ENCODE measurements at places on chromosomes 1 and 21.

DNA sequence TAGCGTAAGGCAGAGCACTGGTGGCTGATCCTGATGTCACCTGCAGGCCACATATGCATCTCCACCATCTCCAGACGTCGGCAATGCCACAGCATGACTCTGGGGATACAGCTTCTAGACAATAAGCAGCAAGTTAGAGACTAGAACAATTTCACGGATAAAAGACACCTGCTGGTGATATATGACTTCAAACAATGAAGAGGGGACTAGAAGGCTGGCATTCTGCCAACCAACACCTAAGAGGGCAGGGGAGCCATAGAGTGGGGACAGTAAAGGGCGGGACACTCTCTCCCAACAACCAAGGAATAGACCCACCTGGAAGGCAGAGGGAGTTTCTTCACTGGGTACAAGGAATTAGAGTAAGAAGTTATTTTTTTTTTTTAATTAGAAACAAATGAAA is 126.7 kb downstream of the SIM2 start:
- no peak for DNase-seq

- DNase-seq: no peak
Observed at GRCh38 chr1:54177726-54178125, 22.1 kb downstream of the CYB5RL start.

DNA sequence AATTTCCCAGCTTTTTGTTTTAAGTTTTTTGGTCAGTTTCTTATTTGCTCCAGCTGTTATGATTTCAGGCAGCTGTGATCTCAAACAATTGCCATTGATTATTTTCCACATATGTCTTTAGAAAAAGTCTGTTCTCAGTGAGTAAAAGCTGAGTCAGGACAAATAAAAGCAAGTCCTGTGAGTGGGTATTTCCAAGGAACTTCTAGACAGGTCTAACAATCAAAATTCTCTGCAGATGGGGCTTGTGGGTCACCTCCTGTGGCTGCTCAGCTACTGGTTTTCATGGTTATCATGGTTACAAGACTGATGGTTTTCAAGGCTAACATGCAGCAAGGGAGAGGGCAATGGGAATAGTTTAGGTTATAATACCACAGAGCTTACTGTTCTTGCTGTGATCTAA is 585.7 kb downstream of the LMO4 start:
- DNase-seq: no peak

DNA sequence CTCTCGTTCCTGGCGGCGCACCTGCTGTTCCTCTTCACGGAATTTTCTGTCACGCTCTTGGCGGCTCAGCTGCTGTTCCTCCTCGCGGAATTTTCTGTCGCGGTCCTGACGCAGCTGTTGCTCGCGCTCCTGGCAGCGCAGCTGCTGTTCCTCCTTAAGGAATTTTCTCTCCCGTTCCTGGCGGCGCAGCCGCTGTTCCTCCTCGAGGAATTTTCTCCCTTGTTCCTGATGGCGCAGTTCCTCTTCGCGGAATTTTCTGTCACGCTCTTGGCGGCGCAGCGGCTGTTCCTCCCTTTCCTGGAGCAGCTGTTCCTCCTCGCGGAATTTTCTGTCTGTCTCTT is 6.4 kb downstream of the TCHH start:
- no peak for DNase-seq

- DNase-seq: no peak
Observed at GRCh38 chr1:11806307-11806936, 431 bp downstream of the CLCN6 start.

- no peak for DNase-seq
Observed at GRCh38 chr21:25682382-25682781, 43.3 kb downstream of the JAM2 start.

GRCh38 chr1:43463479-43463878 is 9.7 kb upstream of the HYI start:
- DNase-seq: no peak

DNA sequence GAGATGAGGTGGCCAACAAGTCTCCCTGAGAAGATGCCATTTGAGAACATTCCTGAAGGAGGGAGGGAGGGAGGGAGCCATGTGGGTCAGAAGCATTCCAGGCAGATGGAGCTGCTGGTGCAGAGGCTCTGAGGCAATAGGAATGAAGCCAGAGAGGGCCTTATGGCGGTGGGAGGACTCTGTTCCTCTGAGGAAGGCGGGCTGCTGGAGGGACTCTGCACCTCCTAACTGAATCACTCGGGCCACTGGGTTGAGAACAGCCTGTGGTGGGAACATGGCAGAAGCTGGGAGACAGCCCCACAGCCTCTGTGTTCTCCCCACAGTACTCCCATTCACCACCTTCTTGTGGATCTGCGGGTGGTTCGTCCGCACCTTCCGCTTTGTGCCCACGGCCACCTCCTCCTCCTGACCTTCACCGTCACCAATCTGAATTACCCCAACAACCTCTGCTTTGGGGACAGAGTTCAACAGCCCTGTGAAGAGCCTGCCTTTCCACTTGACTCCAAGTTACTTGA is 2.4 kb upstream of the TMEM125 start:
- no peak for DNase-seq

All from right lobe of liver (tissue), 6 donors.